ENCODE measurements at places on chromosomes 1 and 21. TPM values are rescaled to one million over a fixed set of nuclear protein-coding genes. Genes with fewer than 3 reads are reported as not detected.

DNA sequence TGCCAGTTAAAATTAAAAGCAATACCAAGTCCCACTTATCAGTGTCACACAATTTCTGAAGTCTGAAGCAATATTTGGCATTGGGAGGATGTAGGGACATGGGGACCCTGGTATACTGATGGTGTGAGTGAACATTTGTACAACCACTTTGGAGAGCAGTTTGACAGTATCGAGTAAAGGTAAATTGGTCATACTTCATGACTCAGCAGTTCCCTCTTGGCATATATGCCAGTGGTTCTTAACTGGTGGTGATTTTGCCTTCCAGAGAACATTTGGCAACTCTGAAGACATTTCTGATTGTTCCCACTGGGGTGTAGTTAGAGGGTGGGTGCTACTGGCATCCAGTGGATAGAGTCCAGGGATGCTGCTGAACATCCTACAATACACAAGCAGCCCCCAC lies 19.7 kb downstream of the FMOD start:
- DNase-seq: no peak
- peaks cover 8% of the 10 kb centered on the region for H3K27me3 ChIP-seq
- no peaks in the 10 kb centered on the region for H3K36me3 ChIP-seq
- no peak overlapping the region for H3K4me3 ChIP-seq

GRCh38 chr1:31775210-31775999 lies 11.3 kb upstream of the ADGRB2 start:
- H3K4me3 ChIP-seq: no peak overlapping the region
- peaks cover 15% of the 10 kb centered on the region for H3K4me1 ChIP-seq
- peaks cover 10% of the 10 kb centered on the region for H3K36me3 ChIP-seq

DNA sequence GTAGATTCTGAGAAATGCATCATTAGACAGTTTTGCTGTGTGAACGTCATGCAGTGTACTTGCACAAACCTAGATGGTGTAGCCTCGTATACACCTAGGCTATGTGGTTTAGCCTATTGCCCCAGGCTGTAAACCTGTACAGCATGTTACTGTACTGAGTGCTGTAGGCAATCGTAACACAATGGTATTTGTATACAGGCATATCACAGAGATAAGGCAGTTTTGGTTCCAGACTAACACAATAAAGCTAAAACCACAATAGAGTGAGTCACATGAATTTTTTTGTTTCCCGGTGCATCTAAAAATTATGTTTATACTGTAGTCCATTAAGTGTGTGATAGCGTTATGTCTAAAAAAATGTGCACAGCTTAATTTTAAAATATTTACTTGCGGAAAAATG lies 6.9 kb downstream of the IL10RB start:
- peaks cover 32% of the 10 kb centered on the region for H3K36me3 ChIP-seq
- no peak for DNase-seq
- H3K4me3 ChIP-seq: no peak overlapping the region

GRCh38 chr1:186479162-186479561 lies 18.2 kb upstream of the PDC start:
- H3K27me3 ChIP-seq: no peaks in the 10 kb centered on the region
- no peak overlapping the region for H3K27ac ChIP-seq
- no peak for DNase-seq
- no peaks in the 10 kb centered on the region for H3K4me1 ChIP-seq

The KDM5B gene
- total RNA-seq: 195 TPM

- peaks cover 2% of the 10 kb centered on the region for H3K27me3 ChIP-seq
- no peaks in the 10 kb centered on the region for H3K36me3 ChIP-seq
- H3K4me1 ChIP-seq: peaks cover 5% of the 10 kb centered on the region
- no peak overlapping the region for H3K27ac ChIP-seq
These were observed 26.6 kb downstream of the TENT5C start for GRCh38 chr1:117632269-117633067.

The AIM2 gene
- 29.2 TPM for total RNA-seq

DNA sequence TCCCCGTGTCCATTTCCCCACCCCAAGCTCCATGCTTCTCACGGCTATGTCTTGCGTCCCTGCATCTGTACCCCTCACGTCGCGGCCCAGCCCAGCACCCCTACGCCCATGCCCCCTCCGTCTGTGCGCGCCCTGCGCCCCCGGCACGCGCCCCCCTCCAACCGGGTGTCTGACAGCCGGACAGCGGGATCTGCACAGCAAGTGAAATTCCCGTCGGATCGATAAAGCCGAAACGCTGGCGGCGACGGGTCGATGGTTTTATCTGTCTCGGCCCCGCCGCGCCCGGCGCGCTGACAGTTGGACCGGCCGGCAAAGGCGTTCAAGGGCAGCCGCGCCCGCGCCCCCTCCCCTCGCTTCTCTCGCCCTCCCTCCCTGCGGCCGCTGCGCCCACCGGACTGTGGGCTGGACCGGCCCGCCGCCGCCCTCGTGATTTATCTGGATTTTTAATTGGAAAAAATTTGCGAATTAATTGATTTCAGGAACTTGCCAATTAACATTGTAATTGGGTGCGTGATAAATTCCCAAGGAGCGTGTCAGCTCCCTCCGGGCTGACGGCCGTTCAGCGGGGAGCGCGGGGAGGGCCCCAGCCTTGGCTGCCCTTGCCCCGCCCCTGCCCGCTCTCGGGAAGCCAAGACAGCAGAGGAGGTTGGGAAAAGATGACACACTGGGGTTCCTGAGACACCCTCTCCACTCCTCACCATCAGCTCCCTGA lies 57.1 kb downstream of the TMEM53 start:
- peak overlapping the region; percentile 71 for H3K4me3 ChIP-seq
- H3K27me3 ChIP-seq: peaks cover 14% of the 10 kb centered on the region
- peaks cover 19% of the 10 kb centered on the region for H3K36me3 ChIP-seq
- peak; percentile 20 for DNase-seq
- H3K4me1 ChIP-seq: peaks cover 10% of the 10 kb centered on the region
- H3K27ac ChIP-seq: no peak overlapping the region

The SERTAD4 gene
- 0.72 TPM for total RNA-seq

The UQCRHL gene
- 2.4 TPM for total RNA-seq

DNA sequence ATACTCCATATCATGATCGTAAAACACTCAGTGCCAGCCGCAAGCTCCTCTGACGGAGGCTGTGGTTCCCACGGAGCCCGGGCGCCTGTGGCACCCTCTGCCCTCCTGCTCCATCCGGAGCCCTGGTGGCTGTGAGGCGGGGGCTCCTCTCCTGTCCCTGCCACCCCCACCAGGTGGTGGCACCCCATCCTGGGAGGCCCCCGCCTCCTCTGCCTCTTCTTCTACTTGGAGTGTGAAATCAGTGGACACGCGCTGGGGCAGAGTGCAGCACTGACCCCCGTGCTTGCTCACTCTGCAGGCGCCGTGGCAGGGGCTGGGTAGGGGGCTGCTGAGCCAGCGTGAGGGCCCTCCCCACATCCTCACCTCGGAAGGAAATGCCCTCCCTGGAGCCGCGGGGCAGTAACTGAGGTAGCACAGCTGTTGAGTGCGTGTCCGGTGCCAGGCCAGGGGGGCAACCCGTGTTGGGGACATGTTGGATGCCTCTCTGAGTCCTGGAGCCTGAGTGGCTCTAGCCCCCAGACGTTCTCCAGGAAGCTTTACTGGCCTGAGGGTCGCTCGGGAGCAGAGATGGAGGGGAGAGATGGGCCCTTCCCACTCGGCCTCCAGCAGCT lies 58.7 kb upstream of the ABCG1 start:
- no peak overlapping the region for H3K27ac ChIP-seq
- H3K4me1 ChIP-seq: peaks cover 42% of the 10 kb centered on the region
- H3K36me3 ChIP-seq: peaks cover 5% of the 10 kb centered on the region
- no peak for DNase-seq
- no peak overlapping the region for H3K4me3 ChIP-seq
- peaks cover 11% of the 10 kb centered on the region for H3K27me3 ChIP-seq

GRCh38 chr1:228304225-228304624 lies 96.4 kb downstream of the OBSCN start:
- H3K27me3 ChIP-seq: peaks cover 16% of the 10 kb centered on the region
- peak overlapping the region; percentile 81 for H3K4me3 ChIP-seq
- H3K27ac ChIP-seq: no peak overlapping the region
- no peaks in the 10 kb centered on the region for H3K4me1 ChIP-seq

GRCh38 chr21:42431196-42431595 lies 27.5 kb downstream of the UBASH3A start:
- peaks cover 8% of the 10 kb centered on the region for H3K27me3 ChIP-seq
- no peaks in the 10 kb centered on the region for H3K36me3 ChIP-seq

DNA sequence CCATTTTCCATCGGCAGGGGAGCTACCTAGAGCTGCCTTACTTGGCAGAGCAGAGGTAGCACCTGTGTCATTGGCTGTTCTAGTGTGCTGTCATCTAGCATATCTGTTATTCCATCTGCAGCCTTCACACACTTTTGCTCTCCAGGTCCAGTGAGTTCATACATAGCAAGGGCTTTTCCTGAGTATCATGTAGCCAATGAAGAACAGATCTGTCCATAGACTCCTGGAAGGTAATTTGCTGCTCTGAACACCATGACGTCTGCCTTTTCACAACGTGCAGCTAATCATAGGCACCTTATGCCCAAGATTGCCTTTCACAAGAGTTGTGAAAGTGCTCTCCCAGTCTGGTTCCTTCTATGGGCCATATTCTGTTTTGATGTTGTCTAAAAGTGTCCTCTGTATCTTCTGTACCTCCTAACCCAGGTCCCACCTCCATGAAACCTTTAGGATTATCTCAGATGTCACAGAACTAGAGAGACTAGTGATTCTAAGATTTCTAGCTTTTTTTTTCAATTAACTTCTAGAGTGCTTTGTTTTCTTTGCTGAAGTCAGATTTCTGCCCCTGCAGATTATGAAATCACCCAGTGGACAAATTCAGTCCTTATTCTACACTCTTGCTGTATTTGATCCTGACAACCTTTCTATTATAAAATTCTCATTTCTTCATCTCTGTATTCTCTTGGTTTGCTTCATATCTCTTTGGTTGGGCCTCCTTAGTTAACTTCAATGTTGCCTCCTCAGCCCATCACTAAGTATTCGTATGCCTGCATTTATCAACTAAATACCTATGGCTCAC lies 134.8 kb downstream of the PBX1 start:
- H3K36me3 ChIP-seq: no peaks in the 10 kb centered on the region
- H3K4me1 ChIP-seq: peaks cover 9% of the 10 kb centered on the region
- no peak overlapping the region for H3K27ac ChIP-seq
- no peak for DNase-seq
- no peak overlapping the region for H3K4me3 ChIP-seq

DNA sequence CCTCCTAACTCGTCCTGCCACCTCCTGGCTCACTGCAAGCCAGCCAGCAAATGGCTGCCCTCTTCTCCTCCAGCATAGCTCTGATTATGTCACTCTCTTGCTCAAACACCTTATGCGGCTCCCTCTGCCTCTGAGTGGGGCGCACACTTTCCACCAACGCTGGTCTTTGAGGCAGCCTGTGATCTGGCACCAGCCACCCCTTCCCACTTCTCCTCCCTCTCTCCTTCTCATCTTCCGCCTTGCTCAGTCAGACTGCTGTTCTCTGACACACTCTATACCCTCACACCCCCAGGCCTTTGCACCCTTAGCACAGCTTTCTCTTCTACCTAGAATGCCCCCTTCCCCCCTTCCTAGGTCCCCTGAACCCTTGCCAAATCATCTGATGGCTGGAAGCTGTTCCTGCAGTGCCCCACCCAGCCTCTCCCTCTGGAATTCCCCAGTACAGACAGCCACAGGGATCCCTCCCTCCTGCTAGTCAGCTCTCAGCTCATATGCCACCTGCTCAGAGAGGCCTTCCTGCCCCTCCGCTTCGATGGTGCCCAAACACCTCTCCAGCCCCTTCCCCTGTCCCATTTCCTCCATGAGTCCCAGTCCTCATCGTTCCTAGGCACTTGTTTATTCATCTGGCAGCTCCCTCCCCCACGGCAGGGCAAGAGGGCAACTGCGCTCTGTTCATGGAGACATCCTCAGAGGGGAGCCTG lies 21.7 kb upstream of the PEF1 start:
- no peak for DNase-seq
- H3K4me3 ChIP-seq: no peak overlapping the region
- H3K36me3 ChIP-seq: peaks cover 4% of the 10 kb centered on the region

DNA sequence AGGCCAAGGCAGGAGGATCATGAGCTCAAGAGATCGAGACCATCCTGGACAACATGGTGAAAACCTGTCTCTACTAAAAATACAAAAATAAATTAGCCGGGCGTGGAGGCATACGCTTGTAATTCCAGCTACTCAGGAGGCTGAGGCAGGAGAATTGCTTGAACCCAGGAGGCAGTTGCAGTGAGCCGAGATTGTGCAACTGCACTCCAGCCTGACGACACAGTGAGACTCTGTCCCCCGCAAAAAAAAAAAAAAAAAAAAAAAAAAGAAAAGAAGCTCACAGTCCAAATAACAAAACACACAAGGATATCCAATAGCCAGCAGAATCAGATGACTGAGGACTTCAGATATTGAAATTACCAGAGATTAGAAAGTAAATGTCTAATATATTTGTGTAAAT lies 11.8 kb downstream of the AHCTF1 start:
- no peaks in the 10 kb centered on the region for H3K4me1 ChIP-seq
- no peak overlapping the region for H3K4me3 ChIP-seq
- H3K27ac ChIP-seq: no peak overlapping the region
- peaks cover 5% of the 10 kb centered on the region for H3K36me3 ChIP-seq
- no peak for DNase-seq

GRCh38 chr1:232709386-232709785 lies 79.5 kb upstream of the SIPA1L2 start:
- no peak for DNase-seq
- peaks cover 20% of the 10 kb centered on the region for H3K4me1 ChIP-seq
- no peak overlapping the region for H3K4me3 ChIP-seq
- no peak overlapping the region for H3K27ac ChIP-seq

- no peaks in the 10 kb centered on the region for H3K36me3 ChIP-seq
- H3K27me3 ChIP-seq: peaks cover 5% of the 10 kb centered on the region
- H3K4me3 ChIP-seq: no peak overlapping the region
- no peak overlapping the region for H3K27ac ChIP-seq
- H3K4me1 ChIP-seq: peaks cover 10% of the 10 kb centered on the region
- DNase-seq: no peak
These were observed 10.6 kb upstream of the CAPZB start for GRCh38 chr1:19495799-19496526.

The AMPD1 gene
- total RNA-seq: not detected

The KRTAP19-3 gene
- not detected for total RNA-seq

The OR2G6 gene
- total RNA-seq: not detected

The ADPRS gene
- 24.2 TPM for total RNA-seq

The FAM131C gene
- 0.56 TPM for total RNA-seq

- DNase-seq: peak; percentile 80
- H3K4me3 ChIP-seq: peak within 1 kb of the TSS; percentile 100
- H3K36me3 ChIP-seq: no peaks in the 10 kb centered on the region
- peaks cover 38% of the 10 kb centered on the region for H3K4me1 ChIP-seq
These were observed at the start of gene NEK7 for GRCh38 chr1:198156745-198157240. Gene NEK7, plus strand, starts transcription at chr1:198156998. Its CDS starts 75,583 bp downstream, at chr1:198232581.

The COL6A1 gene
- 65.5 TPM for total RNA-seq
